ENCODE measurements at places on chromosomes 7 and 10. TPM values are rescaled to one million over a fixed set of nuclear protein-coding genes. Genes with fewer than 3 reads are reported as not detected.
A peak's percentile ranks its signal among the peaks of the same experiment; 100 is the strongest.

DNA sequence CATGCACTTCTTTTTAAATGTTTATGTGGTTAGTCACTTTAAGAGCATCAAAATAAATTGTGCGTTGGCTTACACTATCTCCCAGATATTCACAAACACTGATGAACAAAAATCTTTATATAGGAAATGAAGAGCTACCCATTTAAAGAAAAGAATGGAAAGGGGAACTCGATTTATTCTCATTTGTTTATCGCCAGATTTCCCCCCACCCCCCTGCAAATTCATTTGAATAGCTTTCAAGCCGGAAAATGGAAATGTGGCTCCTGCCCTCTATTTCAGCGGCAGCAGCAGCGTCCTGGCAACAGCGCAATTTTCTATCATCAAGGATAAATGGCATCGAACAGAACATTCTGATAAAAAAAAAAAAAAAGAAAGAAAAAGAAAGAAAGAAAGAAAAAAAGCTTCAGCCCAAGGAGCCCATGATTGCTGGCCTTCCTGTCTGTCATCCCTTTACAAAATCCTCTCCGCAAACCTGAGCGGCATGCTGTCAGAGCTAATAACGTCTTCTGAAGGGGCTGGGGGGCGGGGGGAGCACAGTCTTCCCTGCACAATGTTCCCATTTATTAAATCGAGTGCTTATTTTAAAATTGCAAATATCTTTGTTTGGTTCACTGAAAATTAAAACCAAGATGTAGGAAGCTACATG lies 13.7 kb upstream of the DLX6 start:
- no peak for DNase-seq

DNA sequence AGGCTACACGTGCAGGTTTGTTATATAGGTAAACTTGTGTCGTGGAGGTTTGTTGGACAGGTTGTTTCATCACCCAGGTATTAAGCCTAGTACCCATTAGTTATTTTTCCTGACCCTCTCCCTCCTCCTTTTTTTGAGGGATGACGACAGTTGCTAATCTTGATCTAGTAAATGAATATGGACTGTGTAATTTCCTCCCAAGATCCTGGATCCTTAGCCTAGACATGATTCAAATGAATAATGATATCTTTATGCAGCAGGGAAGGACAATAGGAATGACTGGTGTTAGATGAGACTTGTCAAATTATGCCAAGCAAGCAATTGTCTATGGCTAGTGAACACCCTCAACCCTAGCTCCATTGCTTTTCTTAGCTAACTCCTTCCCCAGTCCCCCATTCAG lies 156.2 kb downstream of the PLPP4 start:
- DNase-seq: no peak

DNA sequence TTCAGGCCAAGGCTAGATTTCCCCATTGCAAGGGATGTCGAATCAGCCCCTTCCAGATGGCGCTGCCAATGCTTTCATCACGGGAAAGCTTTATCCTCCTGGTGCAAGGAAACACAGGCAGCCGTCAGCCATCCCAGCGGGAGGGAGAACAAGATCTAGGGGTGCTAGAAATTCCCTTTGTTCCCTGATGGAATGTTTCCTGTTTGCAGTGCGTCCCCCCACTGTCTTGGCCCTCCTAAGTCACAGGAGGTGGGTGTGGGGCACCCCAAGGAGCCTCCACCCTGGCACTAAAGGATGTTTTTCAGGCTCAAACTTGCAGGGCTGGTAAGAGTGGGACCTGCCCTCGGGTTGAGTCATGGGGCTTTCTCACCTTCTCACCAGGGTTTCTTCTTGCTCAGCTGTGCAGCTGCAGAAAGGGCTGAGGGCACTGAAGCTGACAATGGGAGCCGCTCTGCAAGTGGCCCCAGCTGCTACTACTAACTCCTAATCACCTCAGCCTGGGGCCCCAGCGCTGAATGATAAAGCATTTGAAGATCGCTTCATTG lies 103.6 kb downstream of the PRPF18 start:
- DNase-seq: no peak

- peak; percentile 16 for DNase-seq
Measured at GRCh38 chr10:42975558-42976340, 101.1 kb upstream of the RET start.

Gene HOXA2
- 2.7 TPM for total RNA-seq

DNA sequence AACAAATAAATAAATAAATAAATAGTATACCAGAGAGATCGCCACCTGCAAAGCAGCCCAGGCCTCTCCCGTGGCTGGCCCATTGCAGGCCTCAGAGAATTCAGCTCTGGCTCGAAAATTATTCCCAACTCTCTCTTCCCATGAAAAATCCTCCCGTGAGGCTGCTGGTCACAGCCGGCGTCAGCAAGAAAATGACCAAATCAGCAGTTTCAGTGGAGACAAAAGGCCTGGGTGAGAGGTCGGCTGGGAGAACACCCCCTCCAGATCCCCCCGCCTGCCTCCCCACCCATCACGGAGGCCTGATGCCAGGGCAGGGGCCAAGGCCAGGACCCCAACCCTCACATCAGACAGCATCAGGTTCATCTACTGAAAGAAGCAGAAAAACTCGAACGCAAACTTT lies 3.1 kb upstream of the CLIP2 start:
- DNase-seq: no peak

Gene HELLS
- 11.6 TPM for total RNA-seq

Gene PDZD7
- 0.78 TPM for total RNA-seq

Gene IL2RA
- total RNA-seq: 0.61 TPM

GRCh38 chr7:124764051-124764846 lies 1.3 kb downstream of the GPR37 start:
- DNase-seq: no peak

Gene SLIT1
- 0.06 TPM for total RNA-seq

Gene THSD7A
- total RNA-seq: 1.7 TPM

GRCh38 chr7:129947049-129947448 lies 5.7 kb downstream of the UBE2H start:
- no peak for DNase-seq

GRCh38 chr10:52570490-52570889 lies 202.1 kb downstream of the MBL2 start:
- no peak for DNase-seq

- no peak for DNase-seq
Measured at GRCh38 chr10:107398115-107398514, 233.6 kb upstream of the SORCS1 start.

Gene PTPRZ1
- total RNA-seq: 1.1 TPM

DNA sequence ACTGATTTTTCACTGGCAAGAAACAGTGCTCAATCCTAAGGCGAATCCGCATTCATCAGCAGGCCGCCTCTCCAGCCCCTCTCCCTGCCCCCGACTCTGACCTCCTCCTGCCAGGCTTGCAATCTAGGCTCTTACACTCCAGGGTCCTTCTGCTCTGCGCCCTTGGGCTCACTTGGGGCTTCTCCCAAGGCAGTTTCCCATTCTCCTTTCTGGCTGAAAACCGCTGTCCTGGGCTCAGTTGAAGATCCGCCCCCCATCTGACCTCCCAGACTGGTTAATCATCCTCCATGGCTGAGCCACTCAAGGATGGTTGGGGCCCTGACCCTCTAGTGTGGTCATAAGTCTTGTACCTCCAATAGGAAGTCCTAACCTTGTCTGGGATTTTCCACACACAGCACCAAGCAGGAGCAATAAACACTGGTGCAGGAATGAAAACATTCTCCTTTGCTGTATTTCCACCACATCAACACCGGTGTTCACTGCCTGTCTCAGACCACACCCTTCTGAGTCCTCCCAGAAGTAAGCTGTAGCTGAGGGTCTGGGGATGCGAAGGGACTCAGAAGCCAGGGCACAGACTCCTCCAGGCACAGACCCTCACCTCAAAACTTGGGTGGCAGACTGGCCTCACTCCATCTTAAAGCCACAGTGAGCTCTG lies 42.4 kb downstream of the TNS3 start:
- no peak for DNase-seq

DNA sequence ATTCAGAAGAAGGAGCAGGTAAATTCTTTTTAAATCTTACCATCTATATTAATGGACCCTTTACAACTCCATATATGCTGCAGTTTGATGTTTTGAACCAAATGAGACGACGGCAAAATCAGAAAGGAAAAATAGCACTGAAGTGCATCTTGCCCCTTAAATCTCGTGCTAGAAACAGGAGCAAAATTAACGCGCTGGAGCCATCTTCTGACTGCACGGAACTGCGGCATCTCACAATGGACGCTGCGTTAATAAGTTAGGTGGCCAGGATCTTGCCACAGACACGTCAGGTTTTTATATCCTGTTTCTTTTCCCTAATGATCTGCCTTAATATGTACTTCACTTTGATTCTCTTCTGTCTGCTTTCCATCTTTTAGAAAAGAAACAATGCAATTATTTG lies 354.5 kb downstream of the TFEC start:
- no peak for DNase-seq

Gene PDE1C
- 2.1 TPM for total RNA-seq

Gene C7orf25
- 6.0 TPM for total RNA-seq

DNA sequence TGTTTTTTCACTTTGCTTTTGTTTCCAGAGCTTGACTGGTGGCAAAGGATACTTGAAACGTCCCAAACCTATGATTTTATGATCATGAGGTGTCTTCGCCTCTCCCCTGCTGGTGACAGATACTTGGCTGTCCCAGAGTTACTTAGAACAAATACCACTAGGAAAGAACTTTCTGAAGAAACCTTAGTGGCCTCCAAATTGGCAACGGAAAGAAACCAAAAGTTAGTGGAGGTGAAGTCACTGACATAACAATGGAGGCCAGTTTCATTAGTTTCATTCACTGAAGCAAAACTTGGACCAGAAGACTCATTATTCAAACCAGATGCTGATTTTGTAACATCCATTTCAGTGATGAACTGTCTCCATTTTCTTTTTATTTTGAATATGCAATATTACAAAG lies 68.6 kb downstream of the JAZF1 start:
- DNase-seq: no peak

Gene AGR2
- 1,046 TPM for total RNA-seq

Gene AKR1C1
- total RNA-seq: 88.1 TPM

Gene FXYD4
- total RNA-seq: not detected

DNA sequence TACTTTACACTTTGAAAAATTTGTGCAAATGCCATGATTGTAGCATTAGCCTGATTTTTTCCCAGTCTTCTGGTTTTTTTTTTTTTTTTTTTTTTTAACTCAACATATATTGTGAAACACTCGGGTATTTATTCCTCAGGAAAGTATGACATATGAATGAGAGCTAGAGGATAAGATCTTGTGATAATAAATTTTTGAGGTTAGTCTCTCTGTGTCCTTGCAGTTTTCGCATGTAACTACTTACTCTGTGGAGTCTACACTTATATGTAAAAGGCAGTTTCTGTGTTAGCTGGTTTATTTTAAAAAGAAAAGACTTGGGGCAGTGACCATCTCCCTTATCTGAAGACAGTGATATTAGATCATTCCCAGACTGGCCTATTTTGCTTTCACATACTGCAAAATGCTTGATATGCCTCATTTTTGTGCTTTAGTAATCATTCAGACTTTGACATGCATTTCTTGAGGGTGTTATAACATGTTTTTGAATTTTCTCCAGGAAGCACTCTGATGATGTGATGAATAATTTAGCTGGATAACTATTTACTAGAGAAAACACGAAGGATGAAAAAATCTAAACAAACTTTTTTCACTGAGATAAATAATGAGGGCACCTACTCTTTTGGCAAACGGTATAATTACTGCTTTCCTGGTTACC lies 371.0 kb downstream of the NRG3 start:
- no peak for DNase-seq

DNA sequence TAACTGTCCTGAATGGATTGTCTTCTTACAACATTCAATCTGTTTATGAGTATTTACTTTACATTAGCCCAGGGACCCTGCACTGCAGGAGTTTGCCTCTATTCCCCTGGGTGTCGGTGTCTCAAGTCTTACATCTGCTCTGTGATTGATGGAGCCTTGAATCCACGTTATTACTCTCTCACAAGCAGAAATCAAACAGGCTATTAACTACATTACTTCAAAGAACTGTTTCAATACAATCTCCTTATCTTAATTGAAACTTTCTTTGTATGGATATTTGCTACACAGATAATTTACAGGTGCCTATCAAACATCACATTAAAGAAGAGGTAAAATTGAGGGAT lies 3.1 kb upstream of the ARID5B start:
- no peak for DNase-seq

- DNase-seq: no peak
Measured at GRCh38 chr10:93475871-93476270, 6.3 kb downstream of the MYOF start.

DNA sequence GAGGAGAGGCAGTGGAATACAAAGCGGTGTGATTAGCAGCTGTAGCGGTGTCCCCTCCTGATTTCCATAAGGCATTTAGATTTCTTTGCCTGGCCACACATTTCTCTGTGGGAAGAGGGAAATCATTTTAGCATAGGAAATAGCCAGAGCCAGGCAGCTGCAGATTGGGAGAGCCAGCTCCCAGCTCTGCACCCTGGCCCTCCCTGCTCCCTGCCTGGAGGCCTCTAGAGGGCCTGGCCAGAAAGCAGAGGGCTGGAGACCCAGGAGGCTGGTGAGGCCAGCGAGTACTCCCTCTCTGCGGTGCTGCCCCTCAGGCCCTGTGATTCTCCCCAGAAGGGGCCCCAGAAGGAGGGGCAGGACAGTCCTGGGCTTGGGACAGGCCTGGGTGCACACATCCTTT lies 85.7 kb downstream of the C10orf105 start:
- no peak for DNase-seq

DNA sequence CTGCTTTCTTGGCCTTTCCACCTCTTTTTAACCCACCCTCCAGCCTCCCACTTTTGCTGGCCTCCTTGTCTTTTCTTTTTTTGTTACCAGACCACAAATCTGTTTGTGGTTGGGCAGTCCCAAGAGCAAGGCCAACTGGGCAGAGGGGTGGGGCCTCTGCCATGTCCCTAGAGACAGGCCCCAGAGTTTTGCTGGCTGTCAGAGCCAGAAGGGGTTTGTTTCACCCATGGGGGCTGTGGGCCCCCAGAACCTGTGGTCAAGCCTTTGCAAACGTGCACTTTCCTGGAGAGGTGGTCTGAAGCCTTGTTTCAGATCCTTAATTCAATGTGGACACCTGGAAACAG lies 10.3 kb downstream of the ZMIZ1 start:
- no peak for DNase-seq

Gene DCLRE1C
- 10.3 TPM for total RNA-seq

Gene PALD1
- 3.9 TPM for total RNA-seq

Gene FAM25G
- 2.7 TPM for total RNA-seq

Gene TFPI2
- 0.37 TPM for total RNA-seq

Gene BEND7
- total RNA-seq: 23.7 TPM

GRCh38 chr10:14909101-14909500 lies 30.4 kb downstream of the SUV39H2 start:
- DNase-seq: no peak

GRCh38 chr10:68561865-68562649 lies 1.9 kb downstream of the TET1 start:
- no peak for DNase-seq

Data from left colon (tissue), 2 donors.